ENCODE measurements at places on chromosomes 7 and 10.

- DNase-seq, result no peak
These were observed 64.4 kb downstream of the EPDR1 start for GRCh38 chr7:37984750-37985390.

- DNase-seq, result no peak
These were observed 567.7 kb downstream of the ETV1 start for GRCh38 chr7:13421776-13422175.

DNA sequence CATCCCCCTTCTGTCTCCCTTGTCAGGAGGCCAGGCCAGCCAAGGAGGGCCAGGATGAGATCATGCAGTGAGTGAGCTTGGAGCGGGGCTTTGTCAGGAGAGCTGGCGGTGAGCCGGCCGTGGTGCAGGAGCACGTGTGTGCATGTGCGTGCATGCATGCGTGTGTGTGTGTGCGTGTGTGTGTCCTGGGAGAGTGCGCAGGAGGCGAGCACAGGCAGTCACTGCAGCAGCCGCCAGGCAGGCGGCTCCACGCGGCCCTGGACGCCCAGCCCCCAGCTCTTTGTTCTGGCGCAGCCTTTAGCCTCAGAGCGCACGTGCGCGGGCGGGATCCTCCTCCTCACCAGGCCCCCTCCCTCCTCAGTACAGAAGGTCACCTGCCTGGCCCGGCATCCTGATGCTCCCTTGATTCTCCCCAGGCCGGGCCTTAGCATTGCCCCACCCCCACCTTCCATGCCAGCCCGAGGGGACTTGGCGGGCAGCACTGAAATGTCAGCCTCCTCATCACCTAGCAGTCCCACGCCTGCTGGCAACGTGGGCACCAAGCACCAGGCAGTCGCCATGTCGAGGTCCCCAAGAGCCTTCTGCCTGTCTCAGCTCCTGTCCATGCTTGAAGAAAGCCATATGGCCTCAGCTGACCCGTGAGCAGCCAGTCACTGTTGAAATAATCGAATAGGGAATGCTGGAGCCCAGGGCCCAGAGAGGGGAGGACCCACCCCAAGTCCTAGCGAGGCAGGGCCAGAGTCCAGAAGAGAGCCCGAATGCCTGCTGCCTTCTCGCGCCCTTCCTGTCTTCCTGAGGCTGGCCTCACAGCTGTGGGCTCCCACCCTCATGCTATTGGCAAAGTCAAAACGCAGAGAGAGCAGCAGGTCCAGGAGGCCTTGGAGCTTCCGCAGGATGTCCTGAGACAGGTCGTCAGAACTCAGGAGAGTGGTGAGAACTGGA lies 125.9 kb upstream of the PPIF start:
- DNase-seq, result no peak

GRCh38 chr10:3018247-3018646 lies 49.1 kb upstream of the PFKP start:
- no peak for DNase-seq

DNA sequence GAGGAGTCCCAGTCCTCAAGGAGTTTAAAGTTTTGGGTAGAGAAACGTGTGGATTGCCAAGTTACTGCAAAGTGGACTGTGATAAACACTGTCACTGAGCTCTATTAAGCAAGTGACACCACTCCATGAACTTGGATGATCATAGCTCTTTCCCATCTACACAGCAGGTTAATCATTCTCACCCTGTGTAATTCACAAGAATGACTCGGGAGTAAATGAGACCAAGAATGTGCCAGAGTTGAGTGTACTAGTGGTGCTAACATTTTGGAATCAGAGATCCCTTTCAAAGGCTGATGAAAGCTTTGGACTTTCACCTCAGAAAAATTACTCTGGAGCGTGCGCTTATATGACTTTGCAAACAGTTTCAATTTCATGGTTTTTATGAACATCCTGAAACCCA lies 80.8 kb downstream of the RBM20 start:
- no peak for DNase-seq

DNA sequence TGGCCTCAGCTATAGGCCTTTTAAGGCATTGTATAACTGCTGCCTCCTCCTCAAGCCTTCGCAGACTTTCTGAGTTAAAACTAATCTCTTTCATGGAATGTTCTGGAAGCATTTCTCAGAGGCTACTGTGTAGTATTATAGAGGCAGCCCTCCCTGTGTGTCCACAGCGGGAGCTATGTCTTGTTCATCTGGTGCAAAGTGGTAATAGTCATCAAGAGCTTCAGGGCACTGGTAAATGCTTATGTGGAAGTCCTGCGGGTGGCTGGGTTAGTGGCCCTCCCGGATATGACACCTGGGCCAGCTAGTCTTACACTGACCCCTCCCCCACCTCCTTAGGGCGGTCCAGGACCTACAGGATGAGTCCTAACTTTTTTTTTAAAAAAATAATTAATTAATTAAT lies 2.2 kb upstream of the ABHD11 start:
- no peak for DNase-seq

DNA sequence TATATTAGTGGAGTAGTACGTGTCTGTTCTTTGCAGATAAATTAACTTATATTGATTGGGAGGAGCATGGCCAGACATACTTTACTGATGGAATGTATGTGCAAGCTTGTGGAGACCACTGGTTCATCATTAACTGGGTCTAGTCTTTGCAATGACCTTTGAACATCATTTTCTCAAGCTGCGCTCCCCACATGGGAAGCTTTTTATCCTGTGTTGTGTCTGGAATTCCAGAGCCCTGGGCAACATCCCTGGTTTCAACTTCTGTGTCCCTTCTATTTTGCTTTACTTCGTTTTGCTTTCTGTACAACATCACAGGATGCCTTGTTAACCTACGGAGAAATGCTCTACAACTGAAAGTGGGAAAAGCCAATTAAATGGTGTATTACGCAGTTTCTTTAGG lies 38.3 kb downstream of the MACROH2A2 start:
- DNase-seq, result no peak

DNA sequence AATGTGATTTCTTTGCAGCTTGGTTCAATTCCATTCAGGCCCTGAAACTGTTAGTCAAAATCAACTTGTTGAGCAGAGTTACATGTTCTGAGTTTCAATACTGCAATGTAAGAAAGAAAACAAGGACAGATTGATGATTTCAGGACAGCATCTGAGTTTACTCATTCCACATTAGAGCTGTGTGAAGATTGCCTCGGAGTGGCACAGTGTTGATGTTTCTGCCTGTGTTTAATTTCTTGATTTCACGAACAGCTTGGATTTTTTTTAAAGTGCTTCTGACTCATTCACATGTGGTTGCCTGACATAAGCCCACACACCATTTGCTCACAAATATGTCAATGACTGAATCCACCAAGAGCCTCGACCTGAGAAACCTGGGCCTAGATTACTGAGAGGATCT lies 101.2 kb upstream of the PARD3 start:
- no peak for DNase-seq

DNA sequence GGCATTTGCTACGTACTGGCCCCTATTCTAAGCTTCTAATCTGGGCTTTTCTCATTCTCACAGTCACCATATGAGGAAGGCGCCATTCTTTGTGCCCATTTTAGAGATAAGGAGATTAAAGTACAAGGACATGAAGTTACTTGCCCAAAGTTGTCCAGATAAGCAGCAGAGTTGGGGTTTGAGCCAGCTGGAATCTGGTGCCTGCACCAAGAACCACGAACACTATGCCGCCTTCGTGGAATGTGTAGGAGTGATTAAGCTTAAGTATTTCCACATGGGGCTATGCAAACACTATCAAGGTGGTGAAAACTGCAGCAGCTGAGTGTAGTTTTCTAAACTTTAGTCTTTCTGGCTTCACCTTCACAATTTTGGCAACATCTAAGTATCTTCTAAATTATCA lies 342.7 kb upstream of the ETV1 start:
- no peak for DNase-seq

GRCh38 chr7:48321319-48322010 lies 150.2 kb downstream of the ABCA13 start:
- DNase-seq, result no peak

DNA sequence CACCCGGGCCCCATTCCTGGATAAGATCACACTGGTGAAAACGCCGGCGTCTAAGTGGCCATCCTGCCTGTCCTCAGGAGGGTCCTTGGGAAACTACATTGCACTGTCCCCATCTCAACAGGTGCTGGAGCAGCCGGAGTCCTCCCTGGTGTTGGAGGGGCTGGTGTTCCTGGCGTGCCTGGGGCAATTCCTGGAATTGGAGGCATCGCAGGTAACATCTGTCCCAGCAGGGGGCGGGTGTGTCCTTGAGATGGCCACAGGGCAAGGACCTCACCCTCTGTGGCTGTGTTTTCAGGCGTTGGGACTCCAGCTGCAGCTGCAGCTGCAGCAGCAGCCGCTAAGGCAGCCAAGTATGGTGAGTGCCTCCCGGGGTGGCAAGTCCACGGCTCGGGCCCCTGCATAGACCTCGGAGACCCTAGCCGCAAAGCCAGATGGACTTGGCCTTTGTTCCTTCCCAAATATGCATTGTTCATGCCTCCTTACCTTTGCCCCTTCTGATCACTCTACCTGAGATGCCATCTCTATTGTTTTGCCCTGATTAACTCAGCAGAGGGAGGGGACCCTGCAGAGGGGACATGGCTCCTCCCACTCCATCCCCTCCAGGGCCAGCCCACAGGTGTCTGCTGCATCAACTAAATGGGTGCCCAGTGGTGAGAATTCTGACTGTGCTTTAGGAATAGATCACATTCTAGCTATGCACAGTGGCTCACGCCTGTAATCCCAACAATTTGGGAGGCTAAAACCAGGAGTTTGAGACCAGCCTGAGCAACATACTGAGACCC lies 23.8 kb downstream of the ELN start:
- DNase-seq, result no peak

GRCh38 chr7:2072042-2072441 lies 160.7 kb downstream of the MAD1L1 start:
- no peak for DNase-seq

DNA sequence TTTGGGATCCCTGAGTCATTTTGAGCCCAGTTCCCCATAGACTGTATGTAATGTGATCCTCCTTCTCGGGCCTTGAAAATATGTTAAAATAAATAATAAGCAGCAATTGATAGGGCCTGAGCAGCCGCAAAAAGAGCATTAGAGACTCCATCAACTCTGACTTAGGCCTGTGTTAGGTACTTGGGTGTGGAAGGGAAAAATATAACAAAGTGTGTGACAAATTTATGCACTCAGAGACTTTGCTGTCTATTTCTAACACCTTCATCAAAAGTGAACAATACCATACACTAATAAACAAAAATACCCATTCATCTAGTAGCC lies 31.4 kb upstream of the HABP2 start:
- no peak for DNase-seq

DNA sequence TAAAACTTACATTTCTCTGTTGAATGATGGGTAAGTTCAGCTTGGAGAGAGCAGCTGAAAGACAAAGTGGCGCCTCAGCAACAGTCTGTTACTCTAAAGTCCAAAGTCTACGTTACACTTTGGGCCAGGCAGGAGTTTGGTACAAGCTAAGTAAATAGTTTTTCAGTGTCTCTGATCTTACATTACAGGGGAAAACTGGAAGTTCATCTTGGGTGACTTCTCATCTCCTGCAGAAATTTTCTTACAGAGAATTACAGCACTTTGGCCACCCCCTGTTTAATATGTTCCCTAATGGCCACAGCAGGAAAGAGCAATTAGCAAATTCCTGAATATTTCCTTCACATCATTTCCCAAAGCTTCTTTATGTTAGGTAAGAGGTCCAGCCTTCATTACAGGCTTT lies 67.1 kb downstream of the ABCC2 start:
- no peak for DNase-seq

DNA sequence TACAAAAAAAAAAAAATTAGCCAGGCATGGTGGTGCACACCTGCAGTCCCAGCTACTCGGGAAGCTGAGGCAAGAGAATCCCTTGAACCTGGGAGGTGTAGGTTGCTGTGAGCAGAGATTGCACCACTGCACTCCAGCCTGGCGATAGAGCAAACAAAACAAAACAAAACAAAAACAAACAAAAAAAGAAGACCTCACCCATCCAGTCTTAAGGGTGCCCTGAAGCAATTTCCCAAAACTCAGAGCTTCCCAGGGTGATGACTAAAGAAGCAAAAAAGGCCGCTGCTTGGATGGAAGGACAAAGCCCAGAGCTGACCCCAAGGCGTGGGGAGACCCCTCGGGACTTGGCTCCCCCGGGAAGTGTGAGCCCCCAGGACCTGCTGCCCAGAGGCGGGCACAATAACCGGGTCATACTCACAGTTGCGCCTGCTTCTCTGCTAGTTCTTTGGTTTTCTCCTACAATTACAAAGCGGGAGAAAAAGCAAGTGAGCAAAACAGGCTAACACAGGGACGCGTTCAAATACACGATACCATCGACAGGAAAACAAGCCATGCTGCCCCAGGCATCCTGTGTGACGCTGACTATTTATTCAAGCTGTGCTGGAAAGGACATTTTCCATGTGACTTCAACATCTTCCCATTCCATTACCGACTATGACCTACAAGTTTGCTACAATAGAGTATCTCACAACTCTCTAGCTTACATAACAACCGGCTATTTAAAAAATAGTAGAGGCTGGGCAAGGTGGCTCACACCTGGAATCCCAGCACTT lies 29.9 kb downstream of the PAPOLB start:
- DNase-seq, result no peak

- DNase-seq, result no peak
These were observed 85.4 kb downstream of the CDK14 start for GRCh38 chr7:90681336-90682022.

Measured in activated T-helper 1 cell treated with Interleukin-2 at 50 U/mL for 16 hours (primary cell).